ENCODE measurements at places on chromosomes 13 and 19.

- DNase-seq, result no peak
Observed at GRCh38 chr13:113935001-113935844, 38.7 kb downstream of the C13orf46 start.

GRCh38 chr13:53301449-53301848 is 272.8 kb downstream of the OLFM4 start:
- DNase-seq, result no peak

- DNase-seq, result no peak
Observed at GRCh38 chr19:31223740-31224534, 125.3 kb downstream of the TSHZ3 start.

DNA sequence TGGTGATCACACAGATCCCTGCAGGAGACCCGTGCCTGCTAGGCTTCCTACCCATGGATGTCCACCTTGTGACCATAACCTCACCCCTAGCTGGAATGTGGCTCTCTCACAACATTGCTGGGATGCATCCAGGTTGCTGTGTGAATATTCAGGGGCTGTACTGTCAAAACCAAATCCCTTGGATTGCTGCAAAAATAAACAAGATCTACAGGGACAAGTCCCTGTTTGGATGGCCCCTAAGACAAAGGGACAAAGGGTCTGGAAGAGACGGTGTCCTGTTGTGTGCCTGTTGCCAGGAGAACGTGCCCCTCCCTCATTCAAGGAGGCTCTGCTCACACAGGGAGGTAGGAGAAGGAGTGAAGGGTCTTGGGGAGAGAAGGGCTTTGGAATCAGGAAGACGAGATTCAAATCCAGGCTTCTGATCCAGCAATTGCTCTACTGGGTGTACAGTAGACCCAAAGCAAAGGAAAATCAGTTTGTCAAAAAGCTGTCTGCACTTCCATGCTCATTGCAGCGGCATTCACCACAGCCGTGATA is 89.2 kb upstream of the WASF3 start:
- no peak for DNase-seq

- no peak for DNase-seq
Observed at GRCh38 chr13:109945206-109945960, 159.0 kb upstream of the IRS2 start.

DNA sequence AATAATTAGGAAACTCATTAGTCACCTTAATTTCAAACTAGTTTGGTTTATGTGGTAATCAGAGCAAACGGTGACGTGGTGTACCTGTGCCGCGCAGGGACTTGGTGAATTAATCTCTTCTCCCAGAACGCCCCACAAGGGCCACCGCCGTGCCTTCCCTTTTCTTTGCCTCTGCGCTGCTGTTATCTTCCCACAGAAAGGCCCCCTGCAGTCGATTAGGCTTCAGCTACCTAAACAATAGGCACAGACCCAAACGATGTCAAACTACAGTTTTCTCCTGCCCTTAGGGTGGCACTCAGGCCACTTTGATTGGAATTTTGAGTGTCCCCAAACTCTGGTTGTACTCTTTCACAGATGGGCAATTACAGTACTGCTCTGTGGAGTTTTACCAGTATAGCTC is 115.5 kb downstream of the GGACT start:
- no peak for DNase-seq

- no peak for DNase-seq
Observed at GRCh38 chr19:34644991-34645461, 31.9 kb downstream of the SCGB2B2 start.

DNA sequence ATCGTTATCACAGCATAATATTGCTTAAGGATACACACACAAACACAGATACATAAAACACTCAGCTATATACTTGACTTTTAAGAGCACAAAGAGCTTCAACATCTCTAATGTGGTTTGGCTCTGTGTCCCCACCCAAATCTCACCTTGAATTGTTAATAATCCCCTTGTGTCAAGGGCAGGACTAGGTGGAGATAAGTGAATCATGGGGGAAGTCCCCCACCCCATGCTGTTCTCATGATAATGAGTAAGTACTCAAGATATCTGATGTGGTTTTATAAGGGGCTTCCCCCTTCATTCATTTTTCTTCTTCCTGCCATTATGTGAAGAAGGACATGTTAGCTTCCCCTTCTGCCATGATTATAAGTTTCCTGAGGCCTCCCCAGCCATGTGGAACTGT is 481.4 kb downstream of the PCDH9 start:
- no peak for DNase-seq

- DNase-seq, result no peak
Observed at GRCh38 chr19:10206226-10206885, 11.6 kb upstream of the DNMT1 start.

- DNase-seq, result no peak
Observed at GRCh38 chr13:89310943-89311672, 1639.9 kb downstream of the SLITRK5 start.

- no peak for DNase-seq
Observed at GRCh38 chr19:38742296-38742695, 2.0 kb downstream of the CAPN12 start.

GRCh38 chr19:58582985-58583384 is 9.8 kb upstream of the MZF1 start:
- DNase-seq, result no peak

GRCh38 chr13:107185889-107186288 is 618.0 kb upstream of the ARGLU1 start:
- DNase-seq, result no peak

DNA sequence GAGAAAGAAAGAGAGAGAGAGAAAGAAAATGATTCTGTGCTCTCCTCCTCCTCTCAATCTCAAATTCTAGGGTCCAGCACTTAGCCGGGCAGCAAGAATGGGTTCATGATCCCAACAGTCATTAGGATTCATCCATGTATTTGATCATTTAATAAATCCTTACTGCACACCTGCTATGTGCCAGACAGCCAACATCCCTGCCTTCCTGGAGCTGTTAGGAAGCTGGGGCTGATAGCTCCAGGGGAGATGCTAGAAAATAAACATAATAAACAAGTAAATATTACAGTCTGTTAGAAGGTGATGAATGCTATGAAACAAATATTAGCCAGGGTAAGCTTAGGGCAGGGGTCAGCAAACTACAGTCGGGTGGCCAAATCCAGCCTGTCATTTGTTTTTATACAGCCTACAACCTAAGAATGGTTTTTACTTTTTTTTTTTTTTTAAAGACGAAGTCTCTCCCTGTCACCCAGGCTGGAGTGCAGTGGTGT is 9.9 kb upstream of the ACP7 start:
- no peak for DNase-seq

- DNase-seq, result no peak
Observed at GRCh38 chr19:29596080-29596727, 9.9 kb upstream of the POP4 start.

DNA sequence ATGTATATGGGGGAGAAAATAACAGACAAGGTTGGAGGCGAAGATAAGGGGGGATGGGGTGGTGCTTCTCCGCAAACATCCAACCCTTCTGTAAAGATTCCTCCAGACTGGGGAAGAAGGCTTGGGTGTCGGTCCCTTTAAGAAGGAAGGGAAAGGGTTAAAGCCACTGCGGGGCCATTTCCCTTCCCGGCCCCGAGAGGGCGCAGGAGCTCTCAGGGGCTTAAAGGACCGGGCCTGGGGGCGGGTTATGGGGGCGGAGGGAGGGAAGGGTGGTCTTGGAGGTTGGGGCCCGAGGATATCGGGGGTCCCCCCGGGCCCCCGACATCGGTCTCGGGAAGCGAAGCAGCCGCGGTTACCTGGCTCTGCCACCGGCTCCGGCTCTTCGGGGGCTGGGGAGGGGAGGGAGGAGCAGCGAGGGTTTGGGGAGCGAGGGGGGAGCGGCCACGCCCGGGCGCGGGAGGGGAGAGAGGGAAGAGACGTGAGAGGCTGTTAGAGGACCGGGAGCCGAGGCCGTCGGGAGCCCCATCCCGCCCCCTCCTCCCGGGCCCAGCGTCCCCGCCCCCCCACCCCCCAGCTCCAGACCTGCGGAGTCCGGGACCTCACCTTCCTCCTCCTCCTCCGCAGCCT is 2.8 kb downstream of the TNNT1 start:
- DNase-seq, result no peak

GRCh38 chr19:28549680-28550277 is 663.2 kb downstream of the UQCRFS1 start:
- DNase-seq, result no peak

GRCh38 chr13:44664308-44664707 is 88.2 kb upstream of the TSC22D1 start:
- no peak for DNase-seq

GRCh38 chr13:113919761-113920559 is 53.9 kb downstream of the C13orf46 start:
- DNase-seq, result peak; percentile 6

DNA sequence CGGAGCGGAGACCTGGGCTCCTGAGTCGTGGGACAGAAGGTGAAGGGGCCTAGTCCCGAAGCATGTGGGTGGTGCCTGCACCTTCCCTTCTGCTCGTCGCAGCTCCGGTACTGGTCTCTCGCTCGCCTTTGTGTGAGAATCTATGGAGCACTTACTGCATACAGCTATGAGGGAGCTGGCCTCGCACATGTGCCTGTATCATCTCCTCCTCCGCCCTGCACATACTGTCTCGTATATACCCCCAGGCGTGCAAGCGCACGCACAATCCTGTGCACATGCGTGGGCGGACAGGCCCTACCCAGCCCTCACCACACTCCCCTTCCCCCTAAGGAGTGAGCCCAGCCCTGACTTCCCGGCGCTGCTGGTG is 8.7 kb downstream of the PIK3R2 start:
- no peak for DNase-seq
